ENCODE measurements at places on chromosomes 13 and 19.
A peak's percentile ranks its signal among the peaks of the same experiment; 100 is the strongest.

DNA sequence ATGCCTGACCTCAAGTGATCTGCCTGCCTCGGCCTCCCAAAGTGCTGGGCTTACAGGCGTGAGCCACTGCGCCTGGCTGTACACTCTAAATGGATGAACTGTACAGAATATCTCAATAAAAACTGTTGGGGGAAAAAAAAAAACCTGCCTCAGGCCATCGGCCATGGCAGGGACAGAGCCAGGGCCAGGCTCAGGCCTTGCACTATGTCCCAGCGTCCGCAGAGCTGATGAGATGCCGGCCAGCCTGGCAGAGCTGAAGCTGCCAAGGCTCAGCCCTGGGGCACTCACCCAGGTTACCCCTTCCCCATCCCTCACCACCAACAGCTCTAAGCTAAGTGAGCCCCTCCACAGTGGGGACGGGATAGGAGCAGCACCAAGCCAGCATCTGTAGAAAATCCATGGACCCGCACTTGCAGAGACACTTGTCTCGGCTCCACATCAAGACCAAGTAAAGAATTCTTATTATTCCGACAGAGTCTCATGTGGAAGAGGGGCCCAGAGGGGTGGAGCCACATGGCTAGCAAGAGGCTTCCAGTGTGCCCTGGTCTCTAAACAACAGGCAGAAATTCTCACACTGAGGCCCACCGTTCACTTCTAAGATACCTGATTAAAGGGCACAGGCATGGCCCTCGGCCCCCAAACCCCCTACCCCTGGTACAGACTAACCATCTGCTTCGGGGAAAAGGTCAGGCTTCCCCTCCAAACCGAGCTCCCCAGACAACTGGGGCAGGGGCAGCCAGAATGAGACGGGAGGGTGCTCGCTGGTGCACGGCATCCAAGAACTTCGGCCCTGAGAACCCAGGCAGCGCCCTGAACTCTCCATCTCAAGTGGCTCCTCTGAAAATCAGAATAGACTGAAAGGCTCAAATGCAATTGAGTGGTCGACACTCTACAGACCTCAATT is 5.8 kb downstream of the PPP6R1 start:
- DNase-seq: no peak

GRCh38 chr19:29872224-29872731 is 60.5 kb downstream of the CCNE1 start:
- DNase-seq: no peak

GRCh38 chr19:4278010-4278409 is 1.1 kb upstream of the SHD start:
- DNase-seq: no peak

- no peak for DNase-seq
Measured at GRCh38 chr13:40504641-40505040, 161.8 kb downstream of the FOXO1 start.

DNA sequence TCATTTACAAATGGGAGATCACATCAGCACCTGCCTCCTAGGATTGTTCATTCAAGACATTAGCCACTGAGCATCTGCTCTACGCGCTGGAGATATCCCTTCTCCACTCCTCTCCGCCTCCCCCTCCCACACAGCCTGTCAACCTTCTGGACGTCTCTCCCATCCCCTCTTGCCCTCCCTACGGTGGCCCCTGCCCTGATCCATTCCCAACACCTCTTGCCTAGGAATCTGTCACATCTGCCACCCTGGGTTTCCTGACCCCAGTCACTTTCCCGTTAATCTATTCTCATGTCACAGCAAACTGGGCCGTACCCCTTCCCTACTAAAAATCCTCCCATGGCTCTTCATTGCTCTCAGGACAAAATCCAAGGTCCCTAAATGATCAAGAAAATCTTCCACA is 10.3 kb downstream of the DYRK1B start:
- no peak for DNase-seq

DNA sequence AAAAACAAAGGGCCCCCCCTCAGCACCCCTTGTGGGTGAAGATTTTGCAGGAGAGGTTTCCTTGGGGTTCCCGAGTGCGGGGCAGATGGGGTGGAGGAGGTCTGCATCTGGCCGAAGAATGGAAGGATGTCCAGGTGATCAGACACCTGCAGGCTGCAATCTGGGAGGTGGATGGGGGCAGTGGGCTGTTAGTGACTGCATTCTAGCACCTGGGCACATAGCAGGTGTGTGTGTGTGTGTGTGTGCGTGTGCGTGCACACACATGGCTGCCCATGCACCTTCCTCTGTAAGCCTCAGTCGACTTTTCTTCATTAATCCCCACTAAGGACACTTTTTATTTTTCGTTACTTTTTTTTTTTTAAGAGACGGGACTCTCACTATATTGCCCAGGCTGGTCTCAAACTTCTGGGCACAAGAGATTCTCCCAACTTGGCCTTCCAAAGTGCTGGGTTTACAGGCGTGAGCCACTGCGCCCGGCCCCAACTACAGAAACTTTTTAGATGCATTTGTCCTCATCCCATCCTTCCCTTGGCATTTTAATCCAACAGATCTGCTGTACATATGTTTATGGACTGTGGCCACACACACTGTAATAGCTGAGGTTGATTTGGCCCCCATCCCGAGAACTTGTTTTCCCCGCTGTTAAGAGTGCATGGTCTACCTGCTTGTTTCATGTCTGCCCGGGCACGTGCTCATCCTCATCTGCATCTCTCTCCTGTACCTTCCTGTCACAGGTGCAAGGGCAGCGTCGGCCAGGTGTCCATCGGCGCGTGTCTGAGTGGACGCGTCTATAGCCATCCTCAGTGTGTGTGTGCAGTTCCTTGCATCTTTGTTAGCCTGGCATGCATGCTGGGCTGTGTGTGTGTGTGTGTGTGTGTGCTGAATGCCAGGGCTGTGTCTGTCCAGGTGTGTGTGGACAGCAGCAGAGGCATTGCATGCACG is 731 bp downstream of the MAG start:
- DNase-seq: no peak

DNA sequence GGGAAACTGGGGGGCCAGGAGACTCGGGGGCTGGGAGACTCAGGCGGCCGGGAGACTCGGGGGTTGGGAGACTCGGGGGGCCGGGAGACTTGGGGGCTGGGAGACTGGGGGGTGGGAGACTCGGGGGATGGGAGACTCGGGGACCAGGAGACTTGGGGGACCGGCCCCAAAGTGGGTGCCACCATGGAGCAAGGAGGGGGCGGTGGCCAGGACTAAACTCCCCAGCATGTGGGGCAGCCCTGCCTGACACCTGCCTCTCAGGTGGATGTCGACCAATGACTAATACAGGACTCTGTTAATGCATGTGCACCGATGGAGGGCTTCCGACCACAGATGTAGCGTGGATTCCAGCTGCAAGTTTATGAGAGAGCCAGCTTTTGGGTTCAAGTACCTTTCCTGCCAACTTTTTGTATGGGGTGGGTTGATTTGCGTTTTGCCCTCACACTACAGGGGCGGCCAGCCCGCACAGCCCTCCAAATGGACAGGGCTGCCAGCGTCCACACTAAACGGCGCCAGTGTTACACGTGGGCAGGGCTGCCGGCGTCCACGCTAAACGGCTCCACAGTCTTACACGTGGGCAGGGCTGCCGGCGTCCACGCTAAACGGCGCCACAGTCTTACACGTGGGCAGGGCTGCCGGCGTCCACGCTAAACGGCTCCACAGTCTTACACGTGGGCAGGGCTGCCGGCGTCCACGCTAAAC is 62.2 kb downstream of the RASA3 start:
- DNase-seq: no peak

- DNase-seq: no peak
Measured at GRCh38 chr13:99294198-99294597, 13.0 kb downstream of the GPR183 start.

- DNase-seq: no peak
Measured at GRCh38 chr19:1648920-1649541, 3.4 kb downstream of the TCF3 start.

GRCh38 chr19:57443121-57443696 is 8.1 kb downstream of the ZNF749 start:
- no peak for DNase-seq

DNA sequence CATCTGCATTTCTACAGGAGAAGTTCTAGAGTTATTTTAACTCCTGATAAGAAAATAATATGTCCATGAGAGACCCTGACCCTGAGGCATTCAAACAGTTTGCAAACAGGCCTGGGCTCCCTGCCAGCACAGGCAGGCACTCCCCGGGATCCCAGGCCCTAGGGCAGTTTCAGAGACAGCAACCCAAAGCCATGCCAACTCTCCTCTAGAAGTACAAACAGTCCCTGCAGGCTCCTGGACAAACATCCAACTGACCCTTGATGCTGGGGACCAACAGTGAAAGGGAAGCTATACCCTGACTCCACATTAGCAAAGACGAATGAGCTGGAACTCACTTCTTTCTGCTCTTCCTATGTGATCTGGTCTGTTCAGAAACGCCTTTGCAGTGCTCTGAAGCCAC is 44.8 kb downstream of the CCDC70 start:
- DNase-seq: no peak

- DNase-seq: no peak
Measured at GRCh38 chr13:73001971-73002370, 56.8 kb upstream of the KLF5 start.

GRCh38 chr13:50812242-50812641 is 31.2 kb downstream of the DLEU7 start:
- DNase-seq: no peak

DNA sequence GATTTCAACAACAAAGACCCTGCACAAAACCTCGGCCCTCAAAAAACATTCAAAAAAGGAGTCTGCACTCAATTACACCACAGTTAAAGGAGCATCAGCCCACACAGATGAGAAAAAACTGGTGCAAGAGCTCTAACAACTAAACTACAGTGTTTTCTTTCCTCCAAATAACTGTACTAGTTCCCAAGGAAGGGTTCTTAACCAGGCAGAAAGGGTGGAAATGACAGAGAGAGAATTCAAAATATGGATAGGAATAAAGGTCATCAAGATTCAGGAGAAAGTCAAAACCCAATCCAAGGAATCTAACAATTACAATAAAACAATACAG is 176.4 kb upstream of the TRPC4 start:
- DNase-seq: no peak

GRCh38 chr19:28397306-28397705 is 815.6 kb downstream of the UQCRFS1 start:
- no peak for DNase-seq

- DNase-seq: no peak
Measured at GRCh38 chr13:74288361-74288911, 154.2 kb upstream of the KLF12 start.

GRCh38 chr13:24178847-24179485 is 18.4 kb downstream of the SPATA13 start:
- no peak for DNase-seq

- DNase-seq: no peak
Measured at GRCh38 chr13:33541962-33542308, 256.4 kb upstream of the STARD13 start.

DNA sequence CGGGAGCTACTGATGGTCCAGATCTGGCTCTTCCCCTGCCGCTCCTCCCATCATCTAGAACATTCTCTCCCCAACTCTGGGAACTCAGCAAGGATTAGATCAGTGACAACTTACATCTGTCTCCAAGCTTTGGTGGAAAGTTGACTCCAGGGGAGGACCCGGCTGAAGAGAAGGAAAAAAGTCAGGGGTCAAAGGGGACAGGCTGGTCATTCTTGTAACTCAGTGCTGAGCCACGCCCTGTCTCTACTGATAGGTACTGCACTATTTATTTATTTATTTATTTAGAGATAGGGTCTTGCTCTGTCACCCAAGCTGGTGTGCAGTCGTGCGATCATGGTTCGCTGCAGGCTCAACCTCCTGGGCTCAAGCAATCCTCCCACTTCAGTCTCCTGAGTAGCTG is 14.3 kb downstream of the PLEKHA4 start:
- DNase-seq: no peak

DNA sequence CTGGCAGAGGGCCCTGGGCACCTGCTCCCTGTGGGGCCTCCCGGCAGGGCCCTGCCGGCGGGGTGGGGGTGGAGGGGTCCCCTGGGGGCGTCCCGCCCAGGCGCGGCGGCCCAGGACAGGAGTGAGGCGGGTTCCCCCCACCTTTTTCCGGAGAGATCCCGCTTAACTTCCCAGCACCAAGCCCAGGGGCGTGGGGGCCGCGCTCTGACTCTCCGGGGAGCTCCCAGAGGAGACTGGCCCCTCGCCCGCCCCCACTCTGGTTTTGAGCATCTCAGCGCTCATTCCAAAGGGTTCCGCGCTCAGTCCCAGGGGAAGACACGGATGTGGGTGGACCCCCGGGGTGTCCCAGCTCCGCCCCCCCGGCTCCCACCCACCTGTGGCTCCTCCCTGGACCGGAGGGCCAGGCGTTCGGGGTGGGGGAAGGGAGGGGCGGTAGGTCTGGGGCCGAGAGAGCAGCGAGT is 476 bp downstream of the C2CD4C start:
- DNase-seq: no peak

DNA sequence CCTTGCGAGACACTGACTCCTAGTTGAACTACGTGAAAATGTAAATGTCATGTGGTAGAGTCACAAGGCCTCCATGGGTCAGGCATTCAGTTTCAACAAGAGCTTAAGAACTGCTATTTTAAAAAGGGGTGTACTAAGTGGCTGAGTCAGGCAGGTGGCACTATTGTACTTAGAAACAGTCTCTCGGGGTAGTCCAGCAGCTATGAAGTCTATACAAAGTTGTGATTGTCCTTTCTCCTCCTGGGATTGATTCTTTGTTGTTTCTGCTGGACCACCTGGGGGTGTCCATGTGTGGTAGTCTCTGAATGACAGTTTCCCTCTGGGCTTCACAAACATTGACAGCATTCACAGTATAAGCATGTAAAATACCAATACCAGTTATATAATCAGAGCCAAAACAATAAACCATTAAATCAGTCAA is 33.0 kb downstream of the UGGT2 start:
- DNase-seq: peak; percentile 20

DNA sequence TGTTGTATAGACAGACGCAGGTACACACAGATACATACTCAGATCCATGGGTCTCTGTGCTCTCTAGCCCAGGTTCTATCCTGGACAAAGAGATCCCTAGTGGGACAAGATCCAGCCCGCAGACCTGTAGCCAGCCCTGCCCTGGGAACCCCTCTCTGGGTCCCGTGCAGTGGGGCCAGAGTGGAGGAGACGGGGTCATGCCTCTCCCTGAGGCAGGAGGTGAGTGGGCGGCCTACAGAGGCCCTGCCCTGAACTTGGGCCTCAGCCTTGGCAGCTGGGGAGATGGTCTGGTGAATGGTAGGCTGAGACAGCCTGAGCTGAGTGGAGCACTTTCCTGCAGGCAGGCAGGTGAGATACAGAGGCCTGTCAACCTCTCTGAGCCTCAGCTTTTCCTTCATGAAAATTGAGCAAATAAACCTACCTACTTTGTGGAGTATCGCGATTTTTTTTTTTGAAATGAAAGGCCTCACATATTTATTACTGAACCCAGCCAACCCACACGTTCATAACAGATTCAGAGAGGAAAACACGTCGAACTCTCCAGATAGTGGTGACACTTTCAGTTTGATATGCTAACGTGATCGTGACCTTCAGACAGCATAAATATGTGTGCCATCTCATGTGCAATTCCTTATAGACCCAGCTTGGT is 3.4 kb upstream of the JUND start:
- no peak for DNase-seq

DNA sequence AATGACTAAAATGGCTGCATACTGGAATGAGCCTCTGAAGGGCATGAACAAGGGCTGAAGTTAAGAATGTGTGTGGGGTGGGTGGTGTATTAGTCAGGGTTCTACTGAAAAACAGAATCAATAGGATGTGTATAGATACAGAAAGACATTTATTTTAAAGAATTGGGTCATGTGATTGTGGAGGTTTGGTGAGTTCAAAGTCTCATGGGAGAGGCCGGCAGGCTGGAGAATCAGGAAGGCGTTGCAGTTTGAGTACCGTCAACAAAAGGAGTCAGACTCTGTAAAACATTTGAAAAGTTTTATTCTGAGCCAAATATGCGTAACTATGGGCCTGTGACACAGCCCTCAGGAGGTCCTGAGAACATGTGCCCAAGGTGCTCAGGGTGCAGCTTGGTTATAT is 24.5 kb upstream of the CYSLTR2 start:
- no peak for DNase-seq

- DNase-seq: no peak
Measured at GRCh38 chr19:45355402-45355801, 14.9 kb downstream of the KLC3 start.
